ENCODE measurements at places on chromosomes 7 and 10.
A peak's percentile ranks its signal among the peaks of the same experiment; 100 is the strongest.

- no peak for DNase-seq
These were observed 411.0 kb upstream of the PCDH15 start for GRCh38 chr10:55212051-55212450.

DNA sequence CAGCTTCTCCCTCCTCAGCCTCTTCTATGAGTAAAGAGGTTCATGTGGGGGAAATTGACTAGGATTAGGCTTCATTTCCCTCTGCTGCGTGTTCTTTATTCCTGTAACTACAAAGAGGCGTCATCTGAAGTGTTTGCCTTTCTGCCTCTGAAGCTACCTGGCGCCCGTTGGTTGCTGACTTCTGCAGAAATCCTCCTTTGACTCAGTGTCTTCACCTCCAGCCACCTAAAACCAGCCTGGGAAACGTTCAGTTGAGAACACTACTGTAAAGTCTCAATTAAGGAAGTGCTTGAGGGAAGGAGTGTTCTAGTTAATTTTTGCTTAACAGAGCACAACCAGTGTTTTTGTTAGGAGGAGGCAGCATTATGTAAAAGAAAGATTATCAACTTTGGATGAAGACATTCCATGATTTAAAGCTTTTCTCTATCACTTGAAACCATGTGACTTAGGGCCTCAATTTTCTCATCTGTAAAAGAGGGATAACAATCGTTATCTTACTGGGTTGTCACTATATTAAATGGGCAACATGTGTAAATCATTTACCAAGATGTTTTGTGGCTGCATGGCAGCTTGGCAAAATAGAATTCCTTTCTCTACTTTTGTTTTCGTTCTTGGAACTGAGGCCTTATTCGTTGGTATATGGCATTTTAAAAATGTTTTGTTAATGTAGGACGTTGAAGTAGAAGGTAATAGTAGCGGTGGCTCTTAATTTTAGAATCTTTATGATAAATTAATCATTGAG lies 642.9 kb downstream of the SDK1 start:
- no peak for DNase-seq

- no peak for DNase-seq
These were observed 5.8 kb upstream of the AGMO start for GRCh38 chr7:15567652-15568051.

DNA sequence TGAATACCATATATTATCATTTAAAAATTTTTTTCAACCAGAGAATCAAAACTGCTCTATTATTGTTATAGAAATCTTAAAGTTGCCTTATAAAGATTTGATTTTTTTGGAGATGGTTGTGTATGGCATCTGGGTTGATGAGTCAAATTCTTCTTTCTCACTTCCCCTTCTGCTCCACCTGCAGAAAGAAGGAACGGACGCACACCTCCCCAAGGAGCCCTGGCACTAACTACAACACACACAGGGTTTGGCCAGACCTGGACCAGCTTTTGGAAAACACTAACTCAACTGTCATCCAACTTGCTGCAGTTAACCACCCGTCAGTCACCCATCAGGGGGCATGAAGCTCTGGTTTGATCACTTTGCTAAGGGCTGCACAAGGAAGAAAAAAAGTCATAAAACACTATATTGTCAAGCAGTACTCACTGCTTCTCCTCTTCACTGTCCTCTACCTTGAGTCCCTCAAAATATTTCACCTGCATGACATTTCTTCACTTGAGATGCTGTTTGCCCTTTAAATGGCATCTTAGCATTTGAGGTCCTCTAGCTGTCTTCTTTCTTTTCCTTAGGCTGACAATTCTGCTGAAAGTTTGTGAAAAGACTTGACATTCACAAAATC lies 266.7 kb upstream of the PHF14 start:
- DNase-seq: no peak

- DNase-seq: no peak
These were observed 153.5 kb upstream of the ITGB1 start for GRCh38 chr10:33111488-33112051.

GRCh38 chr7:6536262-6537260 lies 14.7 kb downstream of the GRID2IP start:
- DNase-seq: peak; percentile 72

DNA sequence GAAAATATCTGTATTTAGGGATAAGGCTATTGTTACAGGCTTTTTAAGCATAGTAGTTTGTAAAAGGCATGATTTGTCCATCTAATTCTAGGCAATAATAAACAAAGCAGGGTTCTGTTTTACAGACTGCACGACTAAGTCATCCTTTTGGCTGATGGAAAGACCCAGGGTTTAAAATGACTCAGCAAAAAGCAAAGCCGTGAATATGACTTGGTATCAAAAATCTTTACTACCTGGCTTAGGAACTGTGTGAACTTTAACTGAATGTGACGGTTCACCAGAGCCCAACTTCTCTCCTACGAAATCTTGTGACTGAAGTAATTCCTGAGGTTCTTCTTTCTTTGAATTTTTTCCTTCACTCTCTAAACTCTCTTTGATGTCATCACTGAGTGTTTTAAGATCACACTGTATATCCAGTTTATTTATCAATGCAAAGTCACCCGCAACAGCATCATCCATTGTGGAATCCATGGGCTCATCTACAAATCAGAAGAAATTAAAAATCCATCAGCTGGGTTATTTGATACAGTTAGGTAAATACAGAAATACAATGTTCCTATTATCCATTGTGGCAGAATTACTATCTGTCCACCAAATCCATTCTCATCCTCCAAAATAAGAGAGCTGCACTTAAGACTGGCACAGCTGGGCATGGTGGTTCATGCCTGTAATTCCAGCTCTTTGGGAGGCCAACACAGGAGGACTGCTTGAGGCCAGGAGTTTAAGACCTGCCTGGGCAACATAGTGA lies 17.0 kb downstream of the ATE1 start:
- DNase-seq: no peak

DNA sequence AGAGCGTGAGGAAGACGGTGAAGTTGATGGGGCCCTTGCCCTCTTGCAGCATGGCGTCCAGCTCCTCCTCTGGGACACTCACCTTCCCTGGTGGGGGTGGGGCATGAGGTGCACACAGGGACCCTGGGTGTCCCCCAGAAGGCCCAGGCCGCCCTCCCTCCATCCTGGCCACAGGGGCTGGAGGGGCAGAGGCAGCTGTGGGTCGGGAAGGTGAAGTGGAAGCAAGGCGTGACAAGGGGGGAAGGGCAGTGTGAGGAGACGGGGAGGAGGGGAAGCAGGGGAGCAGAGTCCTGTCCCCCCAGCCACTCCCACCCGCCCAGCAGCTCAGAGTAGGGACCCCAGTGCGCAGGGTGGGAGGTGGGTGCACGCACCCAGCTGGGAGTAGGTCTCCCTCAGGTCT lies 791 bp downstream of the MYL7 start:
- no peak for DNase-seq

DNA sequence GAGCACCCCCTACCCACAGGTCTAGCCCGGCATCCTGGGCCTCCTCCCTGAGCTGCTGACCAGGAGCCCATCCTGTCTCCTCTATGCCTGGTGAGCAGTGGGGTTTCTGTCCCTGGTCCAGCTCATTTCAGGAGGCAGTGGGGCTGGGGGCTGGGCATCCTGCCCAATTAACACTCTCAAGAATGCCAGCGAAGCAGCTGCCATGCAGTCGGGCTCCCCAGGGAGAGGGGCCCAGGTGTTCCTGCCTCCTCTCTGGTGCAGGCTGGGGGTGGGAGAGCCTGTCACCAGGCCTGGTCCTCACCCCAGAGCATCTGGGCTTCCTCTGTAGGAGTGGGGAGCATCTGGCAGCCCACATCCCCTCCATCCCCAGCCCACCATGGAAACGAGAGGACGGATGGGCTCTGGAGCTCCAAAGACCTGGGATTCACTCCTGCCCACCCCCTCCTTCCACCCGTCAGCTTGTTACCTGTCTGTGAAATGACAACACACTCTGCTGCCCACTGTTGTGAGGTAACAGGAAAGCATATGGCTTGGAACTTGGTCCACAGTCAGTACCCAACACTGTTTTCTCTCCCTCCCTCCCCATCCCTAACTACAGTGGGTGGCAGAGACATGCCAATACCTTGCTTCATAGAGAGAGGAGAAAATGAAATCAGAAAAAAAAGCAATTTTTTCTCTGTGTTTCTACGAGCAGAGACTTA lies 69.1 kb downstream of the SLIT1 start:
- no peak for DNase-seq

GRCh38 chr10:91681361-91682276 lies 48.7 kb upstream of the PPP1R3C start:
- DNase-seq: no peak

DNA sequence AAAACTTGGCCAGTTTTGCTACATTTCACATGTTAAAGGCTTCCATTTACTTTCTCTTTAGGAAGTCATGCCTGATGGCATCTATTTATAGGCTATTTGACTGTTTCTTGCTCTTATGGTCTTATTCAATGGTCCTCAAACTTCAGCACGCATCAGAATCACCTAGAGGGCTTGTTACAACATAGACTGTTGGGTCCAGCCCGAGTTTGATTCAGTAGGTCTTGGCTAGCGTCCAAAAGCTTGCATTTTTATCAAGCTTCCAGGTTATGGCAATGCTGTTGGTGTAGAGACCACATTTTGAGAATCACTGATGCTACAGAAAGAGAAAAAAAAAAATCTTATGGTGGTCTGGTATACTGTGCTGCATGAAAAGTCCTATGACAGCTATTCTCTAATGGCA lies 51.9 kb downstream of the MTPN start:
- DNase-seq: no peak

- DNase-seq: no peak
These were observed 43.9 kb downstream of the HBP1 start for GRCh38 chr7:107212725-107213124.

DNA sequence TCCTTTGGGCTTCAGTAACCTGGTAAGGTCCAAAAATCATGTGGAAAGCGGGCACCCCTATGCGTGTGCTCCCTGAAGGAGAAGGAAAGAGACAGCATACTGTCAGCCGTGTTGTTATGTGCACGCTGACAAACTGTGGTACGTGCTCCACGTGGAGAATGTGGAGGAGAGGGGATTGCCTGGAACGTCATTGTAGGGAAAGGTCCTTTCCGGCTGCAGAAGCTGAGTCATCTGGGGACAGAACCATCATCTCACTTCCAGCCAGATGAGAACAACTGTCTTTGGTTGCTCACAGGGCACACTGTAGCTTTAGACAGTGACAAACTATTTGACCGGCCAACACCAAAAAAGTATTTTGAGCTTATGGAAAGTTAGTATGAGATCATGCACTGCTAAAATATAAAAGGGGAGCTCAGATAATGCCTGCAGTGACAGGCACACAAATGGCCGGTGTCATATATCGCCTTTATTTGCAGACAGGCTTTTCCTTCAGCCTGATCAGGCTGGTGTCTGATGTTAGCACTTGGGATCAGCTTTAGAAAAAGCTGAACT lies 38.8 kb upstream of the GRB10 start:
- no peak for DNase-seq

DNA sequence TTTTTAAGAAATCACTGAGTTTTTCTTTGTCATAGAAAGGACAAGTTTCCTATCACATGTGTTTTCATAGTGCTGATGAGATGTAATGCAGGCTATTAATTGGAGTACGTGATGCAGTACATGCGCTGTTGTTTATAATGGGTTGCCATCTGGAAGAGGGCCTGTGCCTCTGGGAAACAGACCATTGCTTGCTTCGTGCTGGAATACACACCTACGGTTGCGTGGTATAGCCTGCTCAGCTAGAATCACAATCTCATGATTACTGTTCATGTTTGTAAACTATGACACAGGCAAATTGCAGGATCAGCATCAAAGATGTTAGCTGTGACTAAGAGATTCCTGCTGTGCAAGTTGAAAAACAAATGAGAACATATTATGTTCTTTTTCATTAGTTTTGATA lies 107.2 kb upstream of the STEAP1B start:
- no peak for DNase-seq

DNA sequence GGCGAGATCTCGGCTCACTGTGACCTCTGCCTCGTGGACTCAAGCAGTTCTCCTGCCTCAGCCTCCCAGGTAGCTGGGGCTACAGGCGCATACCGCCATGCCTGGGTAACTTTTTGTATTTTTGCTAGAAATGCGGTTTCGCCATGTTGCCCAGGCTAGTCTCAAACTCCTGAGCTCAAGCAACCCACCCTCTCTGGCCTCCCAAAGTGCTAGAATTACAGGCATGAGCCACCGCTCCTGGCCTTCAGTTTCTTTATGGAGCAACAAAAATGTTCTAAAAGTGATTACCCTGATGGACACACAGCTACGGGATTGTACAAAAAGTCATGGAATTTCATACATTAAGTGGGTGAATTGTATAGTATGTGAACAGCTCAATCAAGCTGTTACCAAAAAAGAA lies 216.0 kb downstream of the CALN1 start:
- no peak for DNase-seq

- peak; percentile 52 for DNase-seq
These were observed 1.9 kb downstream of the TET1 start for GRCh38 chr10:68561865-68562649.

DNA sequence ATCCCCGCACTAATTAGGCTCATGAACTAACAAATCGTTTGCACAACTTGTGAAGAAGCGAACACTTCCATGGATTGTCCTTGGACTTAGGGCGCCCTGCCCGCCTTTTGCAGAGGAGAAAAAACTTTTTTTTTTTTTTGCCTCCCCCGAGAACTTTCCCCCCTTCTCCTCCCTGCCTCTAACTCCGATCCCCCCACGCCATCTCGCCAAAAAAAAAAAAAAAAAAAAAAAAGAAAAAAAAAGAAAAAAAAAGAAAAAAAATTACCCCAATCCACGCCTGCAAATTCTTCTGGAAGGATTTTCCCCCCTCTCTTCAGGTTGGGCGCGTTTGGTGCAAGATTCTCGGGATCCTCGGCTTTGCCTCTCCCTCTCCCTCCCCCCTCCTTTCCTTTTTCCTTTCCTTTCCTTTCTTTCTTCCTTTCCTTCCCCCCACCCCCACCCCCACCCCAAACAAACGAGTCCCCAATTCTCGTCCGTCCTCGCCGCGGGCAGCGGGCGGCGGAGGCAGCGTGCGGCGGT lies at the start of gene EMX2:
TSS of gene EMX2 (plus strand) at position 41 of the 519 bp plus-strand sequence. CDS start 522 bp downstream, outside the sequence.
- DNase-seq: no peak

GRCh38 chr7:136857573-136857972 lies 10.9 kb upstream of the CHRM2 start:
- peak; percentile 11 for DNase-seq

- no peak for DNase-seq
These were observed 32.3 kb downstream of the KLHDC10 start for GRCh38 chr7:130102588-130102987.

- DNase-seq: no peak
These were observed 139.3 kb downstream of the ELAPOR2 start for GRCh38 chr7:86920154-86920553.

- no peak for DNase-seq
These were observed 541.9 kb upstream of the CELF2 start for GRCh38 chr10:10475812-10476211.

GRCh38 chr10:117214401-117214800 lies 17.1 kb downstream of the KCNK18 start:
- DNase-seq: no peak

DNA sequence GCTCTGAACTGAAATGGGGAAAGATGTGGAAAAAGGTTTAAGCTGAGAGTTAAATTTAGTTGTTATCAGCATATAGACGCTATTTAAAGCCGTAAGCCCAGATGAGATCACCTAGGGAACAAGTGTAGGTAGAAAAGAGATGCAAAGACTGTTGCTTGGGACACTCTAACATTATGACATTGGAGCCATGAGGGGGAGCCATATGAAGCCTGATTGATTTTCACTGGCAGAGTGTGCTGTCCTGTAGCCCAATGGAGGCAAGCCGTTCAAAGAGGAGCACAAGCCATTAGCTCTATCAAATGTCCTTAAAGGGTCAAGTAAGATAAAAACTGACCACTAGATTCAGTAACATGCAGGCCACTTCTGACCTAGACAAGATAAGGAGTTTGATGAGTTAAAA lies 223.3 kb downstream of the TWIST1 start:
- DNase-seq: no peak

- DNase-seq: no peak
These were observed 33.3 kb upstream of the TM9SF3 start for GRCh38 chr10:96619796-96620773.

Measured in nephron progenitor cell (in vitro differentiated cells).